T47D (cell line): ENCODE measurements at places on chromosomes 2 and 18.

GRCh38 chr18:22691946-22692710 is 241.0 kb upstream of the RBBP8 start:
- no peak for DNase-seq

DNA sequence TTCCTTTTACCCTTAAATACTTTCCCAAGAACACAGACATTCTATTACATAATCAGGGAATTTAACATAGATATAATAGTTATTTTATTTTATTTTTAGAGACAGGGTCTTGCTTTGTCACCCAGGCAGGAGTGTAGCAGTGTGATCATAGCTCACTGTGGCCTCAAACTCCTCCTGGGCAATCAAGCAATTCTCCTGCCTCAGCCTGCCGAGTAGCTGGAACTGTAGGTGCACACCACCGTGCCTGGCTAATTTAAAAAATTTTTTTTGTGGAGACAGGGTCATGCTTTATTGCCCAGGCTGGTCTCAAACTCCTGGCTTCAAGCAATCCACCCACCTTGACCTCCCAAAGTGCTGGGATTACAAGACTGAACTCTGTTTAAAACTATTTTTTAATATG is 45.6 kb downstream of the SLC4A1AP start:
- no peak for DNase-seq

- no peak for DNase-seq
Observed at GRCh38 chr18:55185391-55185790, 226.1 kb upstream of the CCDC68 start.

DNA sequence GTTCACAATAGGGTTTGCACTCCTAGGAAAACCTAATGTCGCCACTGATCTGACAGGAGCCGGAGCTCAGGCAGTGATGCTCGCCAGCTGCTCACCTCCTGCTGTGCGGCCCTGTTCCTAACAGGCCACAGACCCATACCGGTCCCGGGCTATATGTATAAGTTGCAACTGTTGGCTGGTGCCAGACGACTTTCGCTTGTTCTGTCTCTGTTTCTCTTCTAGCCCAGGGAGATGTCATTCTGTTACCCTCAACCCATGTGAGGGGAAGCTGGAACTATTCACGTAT is 170.3 kb downstream of the BCL2 start:
- DNase-seq, result no peak

DNA sequence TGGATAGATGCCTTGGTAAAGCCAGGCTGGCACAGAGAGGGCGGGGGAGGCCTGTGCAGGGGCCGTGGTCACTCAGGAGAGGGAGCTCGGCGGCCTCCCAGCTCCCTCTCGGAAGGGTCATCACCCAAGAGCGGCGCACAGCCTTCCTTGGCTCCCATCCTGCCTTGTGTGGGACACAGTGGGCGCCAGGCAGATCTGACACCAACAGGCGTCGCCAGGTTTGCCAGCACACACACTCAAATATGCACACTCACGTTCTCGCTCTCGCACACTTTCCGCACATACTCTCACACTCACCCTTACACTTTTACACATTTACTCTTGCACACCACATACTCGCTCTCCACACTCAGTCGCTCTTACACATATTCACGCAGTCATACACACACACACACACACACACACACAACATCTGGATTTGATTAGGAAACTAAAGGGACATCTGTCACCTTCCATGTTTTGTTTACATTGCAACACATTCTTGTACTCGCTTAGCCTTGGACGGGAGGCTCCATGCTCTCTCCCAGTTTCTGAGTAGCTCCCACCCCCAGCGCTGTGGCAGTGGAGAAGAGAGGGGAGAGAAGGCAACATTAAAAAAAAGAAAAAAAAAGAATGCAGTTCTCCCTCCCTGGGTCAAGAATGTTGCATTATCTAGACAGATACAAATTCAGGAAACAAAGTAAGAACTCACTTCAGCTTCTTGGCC is 10.5 kb downstream of the CHMP1B start:
- DNase-seq, result no peak

DNA sequence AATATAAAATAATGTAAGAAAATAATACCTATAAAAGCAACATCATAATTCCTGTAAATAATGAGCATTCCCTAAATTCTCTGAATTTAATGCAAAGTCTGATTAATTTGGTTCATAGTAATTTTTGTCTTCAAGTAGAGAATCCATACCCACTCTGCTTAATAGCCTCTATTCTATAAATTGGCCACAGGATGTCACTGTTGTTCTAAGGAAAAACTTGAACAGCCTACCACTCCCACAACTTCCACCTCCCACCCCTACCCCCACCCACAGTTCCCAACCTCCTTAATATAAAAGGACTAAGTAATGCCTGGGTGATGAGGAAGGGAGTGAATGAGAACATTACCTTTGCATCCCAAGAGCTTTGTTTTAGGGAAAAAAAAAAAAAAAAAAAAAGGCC is 27.2 kb upstream of the BBS5 start:
- DNase-seq, result peak; percentile 56

- DNase-seq, result peak; percentile 73
Observed at GRCh38 chr2:102141970-102142828, at the start of gene IL1R1. Gene IL1R1 (plus strand): TSS chr2:102142746. CDS start chr2:102157725, 14,979 bp downstream.
